SK-N-SH (cell line): ENCODE measurements at places on chromosomes 1 and 21. TPM values are rescaled to one million over a fixed set of nuclear protein-coding genes. Genes with fewer than 3 reads are reported as not detected.
A peak's percentile ranks its signal among the peaks of the same experiment; 100 is the strongest.

DNA sequence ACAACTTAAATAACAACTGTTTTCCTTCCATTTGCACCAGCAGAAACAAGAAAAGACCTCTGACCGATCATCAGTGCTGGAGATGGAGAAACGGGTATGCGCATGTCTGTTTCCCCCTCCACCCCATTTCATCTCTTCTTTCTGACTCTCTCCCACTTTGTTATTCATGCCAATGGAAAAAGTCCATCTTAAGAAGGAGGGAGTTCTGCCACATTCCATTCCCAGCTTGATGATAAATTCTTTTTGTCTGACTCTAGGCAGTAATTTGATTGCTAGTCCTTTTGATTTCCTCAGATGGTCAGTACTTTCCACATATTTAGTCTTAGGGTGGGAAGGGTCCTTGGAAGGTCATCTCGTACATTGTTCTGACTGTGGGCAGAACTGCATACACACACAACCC, 142.5 kb downstream of the SYT2 start:
- no peak overlapping the region for H3K4me3 ChIP-seq
- H3K36me3 ChIP-seq = 0 out of 2 replicates have a peak, but pooled peaks cover 10% of the 10 kb centered on the region
- no peaks in the 10 kb centered on the region for H3K27me3 ChIP-seq
- H3K27ac ChIP-seq = peak overlapping the region; percentile 92; the same call in 1 of the 2 replicates
- DNase-seq = no peak

GRCh38 chr21:24046829-24047443, 1560.3 kb downstream of the MRPL39 start:
- no peaks in the 10 kb centered on the region for H3K27me3 ChIP-seq
- H3K27ac ChIP-seq = peak overlapping the region; percentile 92; the same call in 1 of the 2 replicates
- DNase-seq = no peak
- H3K4me1 ChIP-seq = peaks cover 3% of the 10 kb centered on the region
- H3K4me3 ChIP-seq = no peak overlapping the region

GRCh38 chr1:233294913-233295236, 650 bp downstream of the PCNX2 start:
- H3K27me3 ChIP-seq = no peaks in the 10 kb centered on the region
- peaks cover 9% of the 10 kb centered on the region for H3K4me1 ChIP-seq
- peak; percentile 59 for DNase-seq
- no peaks in the 10 kb centered on the region for H3K36me3 ChIP-seq

DNA sequence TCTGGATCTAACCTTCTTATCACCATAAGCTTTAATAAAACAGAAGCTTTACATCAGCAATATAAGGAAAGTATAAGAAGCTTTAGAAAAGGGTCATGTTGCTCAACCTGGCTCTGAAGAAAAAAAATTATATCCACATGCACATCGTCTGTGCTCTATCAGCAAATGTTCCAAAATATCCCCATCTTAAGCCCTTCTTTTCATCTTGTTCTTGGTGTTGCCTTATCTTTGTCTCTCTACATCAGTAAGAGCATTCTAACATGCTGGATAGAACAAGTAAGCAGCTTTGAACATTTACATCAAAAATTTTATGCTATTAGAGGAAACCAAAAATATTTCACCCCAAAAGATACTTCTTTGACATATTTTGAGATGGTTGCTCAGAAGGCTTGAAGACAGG, 157.8 kb upstream of the SNX7 start:
- no peaks in the 10 kb centered on the region for H3K4me1 ChIP-seq
- no peaks in the 10 kb centered on the region for H3K36me3 ChIP-seq
- H3K27me3 ChIP-seq = no peaks in the 10 kb centered on the region
- H3K4me3 ChIP-seq = no peak overlapping the region

GRCh38 chr1:245074232-245074747, 80.5 kb upstream of the KIF26B start:
- no peak overlapping the region for H3K4me3 ChIP-seq
- no peaks in the 10 kb centered on the region for H3K27me3 ChIP-seq
- DNase-seq = no peak
- no peak overlapping the region for H3K27ac ChIP-seq
- H3K4me1 ChIP-seq = peaks cover 5% of the 10 kb centered on the region
- no peaks in the 10 kb centered on the region for H3K36me3 ChIP-seq

GRCh38 chr1:241902391-241903065, 54.5 kb downstream of the EXO1 start:
- no peaks in the 10 kb centered on the region for H3K4me1 ChIP-seq
- no peaks in the 10 kb centered on the region for H3K27me3 ChIP-seq
- H3K27ac ChIP-seq = no peak overlapping the region
- H3K4me3 ChIP-seq = no peak overlapping the region

GRCh38 chr1:51494138-51494830, 24.8 kb downstream of the EPS15 start:
- no peaks in the 10 kb centered on the region; the same call in 1 of the 2 replicates for H3K4me1 ChIP-seq
- H3K4me3 ChIP-seq = no peak overlapping the region
- H3K27me3 ChIP-seq = no peaks in the 10 kb centered on the region
- DNase-seq = no peak

GRCh38 chr1:247440001-247440620, 17.8 kb downstream of the OR2B11 start:
- no peaks in the 10 kb centered on the region for H3K36me3 ChIP-seq
- H3K27ac ChIP-seq = no peak overlapping the region
- no peak for DNase-seq

GRCh38 chr21:36784947-36785346, 86.0 kb downstream of the SIM2 start:
- H3K4me1 ChIP-seq = no peaks in the 10 kb centered on the region
- DNase-seq = no peak
- no peaks in the 10 kb centered on the region; the same call in 1 of the 2 replicates for H3K36me3 ChIP-seq
- H3K27ac ChIP-seq = no peak overlapping the region
- no peaks in the 10 kb centered on the region for H3K27me3 ChIP-seq

GRCh38 chr1:239795304-239795703, 296.4 kb upstream of the FMN2 start:
- H3K4me1 ChIP-seq = no peaks in the 10 kb centered on the region
- H3K27ac ChIP-seq = peak overlapping the region; percentile 8; the same call in 1 of the 2 replicates
- no peaks in the 10 kb centered on the region for H3K36me3 ChIP-seq
- DNase-seq = no peak
- no peaks in the 10 kb centered on the region for H3K27me3 ChIP-seq

- H3K4me3 ChIP-seq = no peak overlapping the region
- H3K36me3 ChIP-seq = peaks cover 42% of the 10 kb centered on the region
- H3K4me1 ChIP-seq = no peaks in the 10 kb centered on the region
- no peaks in the 10 kb centered on the region for H3K27me3 ChIP-seq
- no peak for DNase-seq
These were observed 19.2 kb upstream of the UBR4 start for GRCh38 chr1:19229229-19229628.

GRCh38 chr1:165434281-165434680, 10.6 kb downstream of the RXRG start:
- DNase-seq = no peak
- no peak overlapping the region for H3K4me3 ChIP-seq
- H3K4me1 ChIP-seq = no peaks in the 10 kb centered on the region
- no peak overlapping the region for H3K27ac ChIP-seq

DNA sequence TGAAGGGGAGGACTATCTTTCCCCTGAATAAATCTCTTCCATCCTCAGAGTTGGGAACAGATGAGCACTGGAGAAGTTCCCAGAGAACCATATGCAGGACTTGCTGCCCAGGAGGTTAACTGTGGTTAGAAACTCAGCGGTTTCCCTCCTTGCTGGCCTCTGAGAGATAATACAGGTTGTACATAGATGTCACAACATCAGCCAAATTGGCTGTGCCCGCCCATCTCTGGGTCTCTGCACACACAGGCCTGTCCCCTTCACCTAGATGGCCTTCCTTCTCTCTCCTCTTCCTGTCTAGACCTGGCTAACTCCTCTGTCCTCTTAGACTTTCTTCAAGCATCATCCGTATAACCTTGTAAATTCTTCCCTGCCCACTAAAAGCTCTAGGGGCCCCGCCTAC, 5.7 kb downstream of the RGS5 start:
- no peak for DNase-seq
- H3K4me3 ChIP-seq = peak overlapping the region; percentile 62
- H3K36me3 ChIP-seq = peaks cover 15% of the 10 kb centered on the region
- no peaks in the 10 kb centered on the region for H3K27me3 ChIP-seq
- peaks cover 44% of the 10 kb centered on the region for H3K4me1 ChIP-seq
- H3K27ac ChIP-seq = peak overlapping the region; percentile 99

DNA sequence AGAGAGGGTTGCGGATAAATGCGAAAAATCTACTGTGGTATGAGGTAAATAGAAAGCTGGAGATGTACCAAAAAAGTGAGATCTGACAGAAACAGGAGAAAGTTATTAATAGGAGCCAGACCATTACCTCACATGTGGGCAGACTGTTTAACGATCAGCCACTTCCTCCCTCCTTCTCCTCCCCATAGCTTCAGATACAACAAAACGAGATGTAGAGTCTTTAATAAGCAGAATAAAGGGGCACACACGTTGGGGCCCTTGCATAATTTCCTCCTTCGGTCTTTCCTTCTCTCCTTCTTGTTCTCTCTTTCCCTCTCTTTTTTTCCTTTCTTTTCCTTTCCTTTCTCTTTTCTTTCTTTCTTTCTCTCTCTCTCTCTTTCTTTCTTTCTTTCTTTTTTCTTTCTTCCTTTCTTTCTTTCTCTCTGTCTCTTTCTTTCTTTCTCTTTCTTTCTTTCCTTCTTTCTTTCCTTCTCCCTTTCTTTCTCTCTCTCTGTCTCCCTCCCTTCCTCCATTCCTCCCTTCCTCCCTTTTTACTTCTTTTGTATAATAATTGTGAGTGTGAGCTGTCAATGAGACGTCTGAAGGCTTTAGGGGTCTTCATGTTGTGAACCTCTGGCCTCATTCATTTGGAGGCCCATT, 242.1 kb downstream of the GRIK1 start:
- H3K27ac ChIP-seq = no peak overlapping the region
- no peaks in the 10 kb centered on the region for H3K27me3 ChIP-seq
- no peaks in the 10 kb centered on the region for H3K4me1 ChIP-seq

DNA sequence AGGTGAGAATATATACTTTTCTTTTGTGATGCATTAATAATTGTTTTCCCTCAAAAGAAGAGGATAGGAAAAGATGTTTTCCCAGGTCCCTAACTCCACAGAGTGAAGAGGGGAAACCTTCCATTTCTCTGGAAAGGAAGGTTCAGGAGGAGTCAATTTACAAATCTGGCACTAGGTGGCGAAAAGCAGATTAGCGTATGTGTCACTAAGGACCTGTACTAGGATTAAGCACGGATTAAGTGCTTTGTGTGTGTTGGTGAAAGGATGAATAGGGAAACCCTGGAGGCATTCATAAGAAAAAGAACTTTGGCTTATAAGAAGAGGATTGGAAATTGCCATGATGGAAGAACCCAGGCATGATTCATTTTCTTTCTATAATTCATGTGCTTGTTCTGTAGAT, 410.1 kb upstream of the PLXNA2 start:
- DNase-seq = peak; percentile 24
- H3K4me3 ChIP-seq = no peak overlapping the region
- H3K4me1 ChIP-seq = no peaks in the 10 kb centered on the region
- no peak overlapping the region for H3K27ac ChIP-seq

- H3K4me1 ChIP-seq = no peaks in the 10 kb centered on the region
- H3K27ac ChIP-seq = no peak overlapping the region
- DNase-seq = no peak
These were observed 327.0 kb downstream of the NPHP4 start for GRCh38 chr1:5664906-5665875.

- no peak for DNase-seq
- peaks cover 6% of the 10 kb centered on the region; the same call in 1 of the 2 replicates for H3K4me1 ChIP-seq
- no peak overlapping the region for H3K4me3 ChIP-seq
- H3K27ac ChIP-seq = no peak overlapping the region
- peaks cover 3% of the 10 kb centered on the region for H3K36me3 ChIP-seq
These were observed 36.8 kb upstream of the UBE2U start for GRCh38 chr1:64166629-64167028.

GRCh38 chr1:237748171-237748960, 142.4 kb downstream of the ZP4 start:
- H3K36me3 ChIP-seq = no peaks in the 10 kb centered on the region
- peak overlapping the region; percentile 43; the same call in 1 of the 2 replicates for H3K27ac ChIP-seq
- DNase-seq = peak; percentile 22
- no peaks in the 10 kb centered on the region for H3K27me3 ChIP-seq
- peaks cover 15% of the 10 kb centered on the region for H3K4me1 ChIP-seq
- no peak overlapping the region for H3K4me3 ChIP-seq

DNA sequence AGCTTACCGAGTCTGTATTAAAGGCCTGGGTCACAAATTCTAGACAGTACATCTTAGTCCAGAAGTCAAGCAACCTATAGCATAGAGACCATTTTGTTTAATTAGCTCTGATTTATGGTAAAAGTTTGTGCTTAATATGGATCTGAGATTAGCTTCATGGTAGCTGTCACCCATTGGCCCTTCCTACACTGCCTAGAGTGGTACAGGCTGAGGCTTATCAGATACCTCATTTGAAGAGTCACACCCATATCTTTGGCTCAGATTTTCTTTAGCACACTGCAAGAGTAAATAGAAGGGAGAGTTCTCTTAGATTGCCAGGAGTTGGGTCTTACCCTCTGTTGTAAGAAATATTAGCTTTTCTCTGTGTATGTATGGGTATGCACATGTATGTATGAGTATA, 3.6 kb downstream of the AK4 start:
- H3K27ac ChIP-seq = no peak overlapping the region
- no peaks in the 10 kb centered on the region for H3K36me3 ChIP-seq
- no peak overlapping the region for H3K4me3 ChIP-seq
- no peaks in the 10 kb centered on the region; the same call in 1 of the 2 replicates for H3K27me3 ChIP-seq
- H3K4me1 ChIP-seq = peaks cover 11% of the 10 kb centered on the region; the same call in 1 of the 2 replicates
- no peak for DNase-seq

DNA sequence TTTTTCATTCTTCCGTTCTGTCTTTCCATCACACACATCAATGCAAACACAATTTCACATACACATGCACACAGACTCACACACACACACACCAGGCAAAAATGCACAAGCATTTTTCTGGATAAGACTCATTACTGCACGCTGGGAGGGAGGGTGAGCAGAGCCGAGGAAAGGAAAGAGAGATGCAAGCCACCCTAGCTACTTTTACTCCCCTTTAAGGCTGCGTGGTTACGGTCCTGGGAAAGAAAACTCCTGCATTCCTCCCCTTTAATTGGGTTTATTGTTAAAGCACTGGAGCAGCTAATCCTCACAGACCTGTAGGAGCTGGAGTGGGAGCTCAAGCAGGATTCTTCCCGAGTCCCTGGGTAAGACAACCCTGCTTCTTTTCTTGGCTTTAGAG, at the start of gene CAMK1G:
CAMK1G (plus strand) TSS at position 307 of the 400 bp plus-strand sequence. CDS start 11,270 bp downstream, outside the sequence.
- H3K27ac ChIP-seq = 0 out of 2 replicates have a peak within 1 kb of the TSS, but pooled peaks have one; percentile 8
- H3K4me3 ChIP-seq = peak within 1 kb of the TSS; percentile 45
- peaks cover 18% of the 10 kb centered on the region for H3K4me1 ChIP-seq
- no peaks in the 10 kb centered on the region for H3K36me3 ChIP-seq
- peak; percentile 57 for DNase-seq
- H3K27me3 ChIP-seq = no peaks in the 10 kb centered on the region

Gene AJAP1
- polyA plus RNA-seq = not detected in 2 replicates

Gene C1orf74
- polyA plus RNA-seq = 1.5 and 2.1 TPM in 2 replicates

Gene PDE4B
- polyA plus RNA-seq = 1.9 and 3.0 TPM in 2 replicates

Gene RAVER2
- polyA plus RNA-seq = 7.3 and 10.0 TPM in 2 replicates

Gene SLC1A7
- polyA plus RNA-seq = not detected in 2 replicates

Gene F5
- polyA plus RNA-seq = under 0.01 TPM in 1 of 2 replicates, not detected in the other

Gene HSD3B1
- polyA plus RNA-seq = not detected in 2 replicates

Gene FAM151A
- polyA plus RNA-seq = not detected in 2 replicates

Gene DNAJB4
- 13.5 and 17.5 TPM in 2 replicates for polyA plus RNA-seq

Gene ETNK2
- polyA plus RNA-seq = 16.1 and 20.1 TPM in 2 replicates

Gene DNAJC6
- polyA plus RNA-seq = 1.9 and 2.5 TPM in 2 replicates

Gene MASP2
- polyA plus RNA-seq = not detected in 2 replicates
